Stimulated activated CD4-positive, alpha-beta T cell treated with anti-CD3 and anti-CD28 coated beads, Interleukin-1b, Interleukin-23, amount 100 ng/mL, for 4 hours (primary cell): ENCODE measurements at places on chromosomes 16 and 17.

GRCh38 chr17:67628580-67629013, 89.1 kb upstream of the NOL11 start:
- DNase-seq = no peak

DNA sequence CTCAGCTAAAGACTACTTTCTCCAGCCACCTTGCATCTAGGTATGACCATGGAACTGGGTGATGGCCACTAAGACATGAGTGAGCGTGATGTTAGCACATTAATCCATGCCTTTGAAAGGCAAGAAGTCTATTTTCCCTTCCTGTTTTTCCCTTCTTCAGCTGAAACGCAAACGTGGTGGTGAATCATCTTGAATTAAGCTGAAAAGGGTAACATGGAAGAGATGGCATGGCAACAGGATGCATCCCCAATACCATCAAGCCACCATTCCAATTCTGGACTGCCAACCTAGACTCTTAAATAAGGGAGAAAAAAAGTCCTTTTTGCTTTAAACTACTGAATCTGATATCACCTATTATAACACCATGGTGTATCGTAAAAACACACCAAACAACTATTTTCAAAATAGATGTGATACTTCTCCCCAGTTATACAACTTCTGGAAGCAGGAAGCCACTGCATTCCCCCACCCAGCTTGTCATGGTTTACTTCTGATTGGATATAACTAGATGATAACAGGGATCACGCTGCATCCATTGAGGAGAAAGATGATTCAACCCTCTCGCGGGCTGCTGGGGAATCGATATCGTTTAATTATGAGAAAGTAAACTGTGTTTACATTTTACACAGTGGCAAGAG, 368.6 kb downstream of the CDH13 start:
- no peak for DNase-seq

DNA sequence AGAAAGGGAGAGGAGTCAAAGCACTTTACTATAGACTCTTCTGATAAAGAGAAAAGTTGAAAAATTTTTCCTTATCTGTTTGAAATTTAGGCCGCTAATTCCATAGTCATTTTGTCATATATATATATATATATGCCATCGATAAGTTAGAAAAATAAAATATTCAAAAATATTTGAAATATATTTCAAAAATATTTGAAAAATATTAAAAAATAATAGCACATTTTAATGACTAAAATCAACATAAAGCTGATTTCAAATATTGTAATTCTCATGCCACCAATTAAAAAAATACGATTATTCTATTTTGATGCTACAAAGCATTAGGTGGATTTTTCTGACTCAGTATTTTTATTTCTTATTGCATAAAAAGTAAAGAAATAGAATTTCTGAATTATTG, 87.1 kb downstream of the KIF2B start:
- DNase-seq = no peak

DNA sequence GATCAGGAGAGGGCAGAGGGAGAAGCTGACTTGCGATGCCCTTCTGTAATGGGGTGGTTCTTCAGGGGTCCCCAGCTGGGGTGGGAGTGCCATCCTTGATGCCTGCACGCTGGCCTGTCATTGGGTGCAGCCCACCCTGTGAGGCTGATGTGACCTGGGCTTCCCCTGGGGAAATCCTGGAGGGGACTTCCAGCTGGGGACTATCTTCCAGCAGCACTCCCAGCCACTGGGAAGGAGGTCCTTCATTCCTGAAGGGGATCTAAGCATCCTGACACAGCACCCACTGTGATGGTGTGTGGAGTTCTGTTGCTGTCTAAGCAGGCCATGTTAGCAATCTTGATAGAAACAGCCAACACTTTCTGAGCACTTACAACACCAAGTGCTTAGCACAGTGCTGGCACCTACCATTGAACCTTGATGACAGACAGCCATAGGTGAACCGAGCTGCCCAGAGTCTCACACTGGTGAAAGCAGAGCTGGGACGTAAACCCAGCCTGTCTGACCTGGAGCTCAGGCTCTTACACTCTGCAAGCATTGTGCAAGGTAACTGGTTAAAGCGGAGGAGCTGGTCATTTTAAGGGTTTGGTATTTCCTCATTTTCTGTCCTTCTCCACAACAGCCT, 211.3 kb downstream of the CCDC182 start:
- no peak for DNase-seq

DNA sequence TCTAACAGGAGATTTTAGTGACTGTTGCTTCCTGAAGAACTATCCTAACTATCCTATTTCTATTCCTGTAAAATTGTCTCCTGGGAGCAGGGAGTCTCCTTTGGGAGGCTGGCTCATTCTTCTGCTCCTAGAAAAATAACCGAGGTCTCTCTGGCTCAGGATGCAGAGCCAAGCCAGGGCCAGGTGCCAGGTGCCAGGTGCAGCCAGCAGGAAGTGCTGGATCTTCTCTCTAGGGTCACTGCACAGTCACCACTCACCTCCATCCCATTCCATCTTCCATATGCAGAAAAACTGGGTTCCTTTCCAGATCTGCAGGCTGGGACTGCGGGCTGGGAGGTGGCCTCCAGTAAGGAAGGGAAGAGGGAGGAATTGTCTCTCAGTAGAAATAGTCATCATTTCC, 3.8 kb upstream of the TMC7 start:
- DNase-seq = no peak

- no peak for DNase-seq
These were observed 97.9 kb downstream of the IRF8 start for GRCh38 chr16:85996843-85997242.

DNA sequence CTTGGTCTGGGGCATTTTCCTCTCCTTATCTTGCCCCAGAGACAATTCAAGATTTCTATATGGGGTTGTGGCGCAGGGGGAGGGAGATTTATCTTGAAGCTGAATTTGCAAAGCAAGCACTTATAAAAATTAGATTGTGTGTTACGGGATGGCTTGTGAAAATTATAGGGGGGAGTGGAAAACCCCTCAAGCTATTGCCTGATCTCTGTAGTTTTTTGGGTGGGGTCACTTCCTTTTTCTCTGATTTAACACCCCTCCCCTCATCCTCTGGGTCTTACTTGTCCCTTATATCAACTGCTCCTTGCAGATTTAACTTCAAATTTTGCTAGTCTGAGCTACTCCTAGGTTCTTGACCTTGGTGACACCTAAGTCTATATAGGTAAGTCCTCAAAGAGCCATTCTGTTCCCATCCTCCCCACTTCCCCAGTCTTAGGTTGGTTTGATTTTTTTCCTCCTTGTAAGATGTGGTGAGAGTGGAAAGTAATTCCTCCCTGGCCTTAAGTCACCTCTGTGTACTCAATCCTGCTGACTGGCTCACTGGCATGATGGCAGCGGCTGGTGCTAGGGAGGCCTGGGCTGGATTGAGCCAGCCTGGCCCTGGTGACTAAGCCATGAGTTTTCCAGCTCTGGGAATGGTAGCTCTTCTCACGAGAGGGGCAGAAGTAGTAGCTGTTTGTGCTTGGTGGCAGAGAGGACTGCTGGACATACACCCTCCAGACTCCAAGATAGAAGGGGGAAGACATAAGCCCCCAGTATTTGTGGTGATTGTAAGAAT, 2.3 kb downstream of the ARL4D start:
- no peak for DNase-seq

- DNase-seq = no peak
These were observed 8.2 kb upstream of the PHAF1 start for GRCh38 chr16:67101311-67102082.

DNA sequence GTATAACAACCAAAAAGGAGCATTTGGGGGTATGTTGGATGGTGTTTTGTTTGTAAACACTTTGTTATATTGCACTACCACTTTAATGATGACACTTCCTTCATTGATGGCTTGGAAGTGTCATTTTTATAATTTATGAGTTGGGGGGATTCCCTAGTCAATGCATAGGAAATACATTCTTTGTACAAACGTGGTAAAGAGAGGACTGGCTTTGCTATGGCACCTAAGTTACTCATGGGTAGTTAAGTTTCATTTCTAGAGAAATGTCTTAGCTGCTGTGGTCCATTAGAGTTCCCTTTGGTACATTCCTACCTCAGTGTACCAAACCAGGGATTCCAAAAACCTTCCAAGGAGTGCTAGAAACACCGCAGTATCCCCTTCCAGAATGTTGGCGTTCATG, 63.7 kb upstream of the CMIP start:
- no peak for DNase-seq

DNA sequence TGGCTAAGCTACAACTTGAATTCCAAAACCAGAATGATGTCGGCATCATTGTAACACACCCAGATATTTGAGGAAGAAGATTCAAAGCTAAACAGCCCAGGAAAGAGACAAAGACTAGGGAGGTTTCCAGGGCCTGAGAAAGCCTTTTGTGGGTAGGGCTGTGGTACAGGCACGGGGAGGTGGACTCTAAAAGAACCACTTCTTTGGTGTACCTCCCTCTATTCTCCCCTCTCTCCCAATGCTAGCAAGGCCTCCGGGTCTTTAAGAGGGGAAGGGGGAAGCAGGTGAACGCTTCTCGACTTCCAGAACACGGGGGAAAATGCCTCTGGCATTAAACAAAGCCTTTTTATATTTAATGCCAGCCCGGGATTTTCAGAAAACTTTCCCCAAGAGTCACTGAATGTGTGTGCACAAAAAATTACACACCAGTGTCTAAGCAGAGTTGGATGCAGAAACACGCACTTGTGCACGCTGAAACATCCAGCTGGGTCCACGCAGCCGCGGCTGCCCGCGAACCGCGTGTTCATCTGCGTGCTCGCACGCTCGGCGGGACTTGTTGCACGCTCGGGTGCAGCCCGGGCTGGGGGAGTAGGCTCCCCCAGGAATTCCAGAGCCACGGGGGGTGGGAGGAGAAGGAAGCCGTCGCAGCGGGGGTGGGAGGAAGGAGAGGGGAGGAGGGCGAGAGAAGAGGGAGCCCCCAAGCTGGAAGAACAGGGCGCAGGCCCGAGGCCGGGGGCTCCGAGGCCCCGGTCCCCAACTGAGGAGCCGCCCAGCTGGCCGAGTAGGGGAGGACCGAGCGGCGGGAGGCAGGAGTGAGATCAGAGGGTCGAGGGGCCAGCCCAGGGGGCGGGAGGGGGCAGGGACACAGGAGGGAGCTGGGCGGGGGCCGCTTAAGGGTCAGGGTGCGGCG, 20.1 kb upstream of the ZNF423 start:
- no peak for DNase-seq

DNA sequence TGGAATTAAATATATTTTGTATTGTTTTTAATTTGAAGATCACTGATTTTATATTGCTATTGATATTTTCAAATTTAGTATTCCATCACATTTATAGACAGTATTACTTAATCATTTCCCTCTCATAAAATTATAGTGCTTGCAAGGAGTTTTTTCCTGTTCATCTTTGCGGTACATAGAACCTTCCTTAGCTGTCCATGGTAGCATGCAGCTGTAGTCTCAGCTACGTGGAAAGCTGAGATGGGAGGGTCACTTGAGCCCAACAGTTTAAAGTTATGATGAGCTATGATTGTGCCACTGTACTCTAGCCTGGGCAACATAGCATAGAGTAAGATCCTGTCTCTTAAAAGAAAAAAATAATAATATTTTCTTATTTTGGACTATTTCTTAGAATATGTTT, 215.8 kb upstream of the CHMP6 start:
- no peak for DNase-seq

DNA sequence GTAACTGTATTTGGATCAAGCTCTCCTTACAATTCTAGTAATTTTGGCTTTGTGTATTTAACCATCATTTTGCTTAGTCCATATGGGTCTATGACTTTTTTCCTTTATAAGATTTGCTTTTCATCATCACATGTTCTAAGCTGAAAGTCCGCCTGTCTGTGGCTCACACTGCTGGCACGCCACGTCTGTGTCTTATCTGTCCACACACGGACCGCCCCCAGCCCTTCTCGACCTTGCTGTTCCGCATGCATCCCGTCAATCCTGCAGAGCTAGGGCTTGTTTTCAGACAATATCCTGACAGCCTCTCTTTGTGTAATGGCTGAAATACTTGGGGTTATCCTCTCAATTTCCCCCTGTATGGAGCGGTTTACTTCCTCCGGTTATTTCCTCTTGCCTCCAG, 8.4 kb upstream of the ALDH3A1 start:
- DNase-seq = no peak

DNA sequence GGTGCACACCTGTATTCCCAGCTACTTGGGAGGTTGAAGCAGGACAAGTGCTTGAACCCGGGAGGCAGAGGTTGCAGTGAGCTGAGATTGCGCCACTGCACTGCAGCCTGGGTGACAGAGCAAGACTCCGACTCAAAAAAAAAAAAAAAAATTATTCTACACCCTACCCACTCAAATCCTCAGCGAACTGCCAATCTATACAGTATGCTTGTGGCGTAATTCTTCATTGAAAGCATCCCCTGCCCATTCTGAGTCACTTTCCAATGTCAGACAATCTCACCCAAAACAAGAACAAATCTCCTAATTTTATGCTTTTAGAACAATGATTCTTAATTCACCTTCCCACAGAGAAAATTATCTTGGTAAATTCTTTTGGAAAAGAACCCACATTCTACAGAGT, 12.0 kb downstream of the AMFR start:
- DNase-seq = no peak

DNA sequence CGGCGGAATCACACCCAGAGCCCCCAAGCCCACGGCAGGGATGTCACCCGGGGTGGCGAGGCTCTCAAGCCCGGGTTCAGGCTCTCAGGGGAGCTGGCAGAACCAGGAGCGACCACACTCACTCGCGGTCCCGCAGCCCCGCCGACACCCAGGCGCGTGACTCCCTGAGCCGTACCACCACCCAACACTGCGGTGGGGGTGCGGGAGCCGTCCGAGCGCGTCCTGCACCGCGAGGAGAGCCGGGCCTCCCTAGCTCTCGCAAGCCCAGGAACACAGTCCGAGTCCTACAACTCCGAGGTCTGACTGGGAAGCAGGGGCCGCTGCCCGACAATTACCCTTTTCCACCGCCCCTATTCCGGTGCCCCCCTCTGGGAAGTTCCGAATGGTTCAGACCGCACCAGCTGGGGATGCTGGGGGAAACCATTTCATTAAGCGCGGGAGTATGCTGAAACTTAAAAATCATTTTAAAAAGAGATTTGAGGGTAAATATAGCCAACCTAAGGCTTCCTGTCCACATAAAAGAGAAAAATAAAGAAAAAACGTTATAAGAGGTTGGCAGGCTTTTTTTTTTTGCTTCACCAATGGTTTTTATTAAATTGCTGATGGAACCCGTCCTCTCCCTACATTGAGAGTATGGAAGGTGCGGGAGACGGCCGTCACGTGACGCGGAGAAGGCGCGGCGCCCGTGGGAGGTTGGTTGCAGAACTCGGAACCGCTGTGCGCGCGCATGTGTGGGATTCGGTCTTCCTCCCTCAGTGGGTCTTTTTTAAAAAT, at the start of gene FLCN:
TSS of gene FLCN (minus strand) at position 143 of the 774 bp plus-strand sequence. CDS start 9,031 bp downstream, outside the sequence.
- DNase-seq = peak; percentile 87

- no peak for DNase-seq
These were observed 431 bp downstream of the TEKT3 start for GRCh38 chr17:15340966-15341365.

DNA sequence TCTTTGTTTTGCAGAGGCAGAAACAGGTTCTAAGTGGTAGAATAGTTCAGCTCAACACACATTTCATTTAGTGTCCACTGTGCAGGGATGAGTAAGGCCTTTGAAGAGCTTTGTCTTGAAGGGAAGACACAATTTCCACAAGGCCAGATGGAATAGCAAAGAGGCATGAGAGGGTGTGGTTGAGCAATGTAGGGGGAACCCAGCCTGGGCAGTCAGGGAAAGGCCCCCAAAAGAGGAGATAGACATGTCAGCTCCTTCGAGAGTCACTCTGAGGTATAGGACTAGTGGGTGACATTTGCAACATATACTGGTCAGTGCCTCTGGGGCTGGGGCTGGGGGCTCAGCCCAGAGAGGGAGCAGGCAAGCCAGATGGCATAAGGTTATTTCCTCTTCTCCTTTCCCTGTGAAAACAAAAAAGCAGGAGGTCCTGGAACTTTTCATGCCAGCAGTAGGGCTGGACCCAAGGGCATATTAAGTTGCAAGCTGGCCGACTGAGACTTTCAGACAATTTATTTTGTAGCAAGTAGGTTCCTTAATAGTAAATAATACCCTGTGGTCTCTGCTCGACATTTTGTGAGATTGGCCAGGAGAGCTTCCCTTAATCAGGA, 7.1 kb downstream of the ALKBH5 start:
- no peak for DNase-seq
